ENCODE measurements at places on chromosomes 7 and 10.

DNA sequence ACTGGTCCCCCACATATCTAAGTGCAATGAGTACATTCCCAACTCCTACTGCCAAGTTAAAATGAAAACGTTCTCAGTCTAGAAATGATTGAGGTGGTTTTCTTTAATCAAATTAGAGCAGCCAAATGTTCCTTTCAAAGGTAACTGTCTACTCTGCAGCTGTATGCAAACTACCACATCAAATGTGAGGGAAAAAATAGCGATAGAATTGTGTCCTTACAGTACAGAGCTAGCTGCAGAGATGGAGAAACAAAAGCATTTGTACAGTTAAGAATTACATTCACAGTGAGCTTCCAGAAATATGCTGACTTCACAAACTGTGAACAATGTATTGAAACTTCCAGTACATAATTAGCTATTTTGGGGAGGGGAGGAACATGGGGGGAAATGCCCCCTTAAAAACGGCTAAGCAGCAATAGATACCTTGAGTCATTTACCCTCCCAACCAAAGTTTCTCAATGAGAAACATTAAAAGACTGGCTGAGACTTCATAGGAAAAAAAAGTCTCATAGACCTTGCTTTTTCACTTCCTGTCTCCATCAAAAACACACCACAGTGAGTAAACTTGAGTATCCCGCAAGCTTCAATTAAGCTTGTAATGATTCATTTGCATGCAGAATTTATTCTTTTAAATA lies 22.9 kb downstream of the CDK6 start:
- DNase-seq = no peak

GRCh38 chr10:110867807-110868465 lies 3.8 kb upstream of the PDCD4 start:
- no peak for DNase-seq

GRCh38 chr10:115745943-115746342 lies 527.1 kb downstream of the GFRA1 start:
- no peak for DNase-seq

- DNase-seq = no peak
Measured at GRCh38 chr10:102405108-102405571, 9.6 kb downstream of the NFKB2 start.

DNA sequence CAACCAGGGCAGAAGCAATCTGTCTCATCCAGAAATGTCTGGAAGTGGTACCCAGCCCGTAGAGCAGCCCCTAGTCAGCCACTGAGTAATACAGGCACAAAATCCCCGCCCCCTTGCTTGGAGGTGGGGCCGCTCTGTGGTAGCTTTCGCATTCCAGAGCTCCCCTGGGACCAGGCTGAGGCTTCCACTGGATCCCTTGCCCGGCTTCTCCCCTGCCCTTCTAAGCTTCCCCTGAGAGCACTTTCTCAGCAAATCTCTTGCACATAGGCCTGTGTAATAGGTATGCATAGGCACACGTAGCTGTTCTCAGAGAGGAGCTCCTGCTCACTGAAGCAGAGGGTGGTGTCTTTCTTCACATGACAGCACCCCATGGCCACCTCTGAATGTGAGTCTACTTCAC lies 144.2 kb downstream of the BMS1 start:
- peak; percentile 13 for DNase-seq

GRCh38 chr7:95916573-95917297 lies 144.4 kb downstream of the DYNC1I1 start:
- DNase-seq = peak; percentile 68

DNA sequence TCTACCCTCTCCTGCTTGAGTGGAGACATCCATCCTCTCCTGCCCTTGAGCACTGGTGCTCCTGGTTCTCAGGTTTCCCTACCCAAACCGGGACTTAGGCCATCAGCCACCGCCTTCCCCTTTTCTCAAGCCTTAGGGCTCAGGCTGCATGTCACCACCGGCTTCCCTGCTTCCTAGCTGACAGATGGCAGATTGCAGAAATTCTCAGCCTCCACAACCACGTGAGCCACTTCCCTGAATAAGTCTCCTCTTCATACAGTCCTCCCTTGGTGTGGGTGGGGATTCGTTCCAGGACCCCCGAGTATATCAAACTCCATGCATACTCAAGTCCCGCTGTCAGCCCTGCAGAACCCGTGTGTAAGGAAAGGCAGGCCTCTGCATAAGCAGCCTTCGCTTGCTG lies 203.5 kb upstream of the ZNF32 start:
- no peak for DNase-seq

DNA sequence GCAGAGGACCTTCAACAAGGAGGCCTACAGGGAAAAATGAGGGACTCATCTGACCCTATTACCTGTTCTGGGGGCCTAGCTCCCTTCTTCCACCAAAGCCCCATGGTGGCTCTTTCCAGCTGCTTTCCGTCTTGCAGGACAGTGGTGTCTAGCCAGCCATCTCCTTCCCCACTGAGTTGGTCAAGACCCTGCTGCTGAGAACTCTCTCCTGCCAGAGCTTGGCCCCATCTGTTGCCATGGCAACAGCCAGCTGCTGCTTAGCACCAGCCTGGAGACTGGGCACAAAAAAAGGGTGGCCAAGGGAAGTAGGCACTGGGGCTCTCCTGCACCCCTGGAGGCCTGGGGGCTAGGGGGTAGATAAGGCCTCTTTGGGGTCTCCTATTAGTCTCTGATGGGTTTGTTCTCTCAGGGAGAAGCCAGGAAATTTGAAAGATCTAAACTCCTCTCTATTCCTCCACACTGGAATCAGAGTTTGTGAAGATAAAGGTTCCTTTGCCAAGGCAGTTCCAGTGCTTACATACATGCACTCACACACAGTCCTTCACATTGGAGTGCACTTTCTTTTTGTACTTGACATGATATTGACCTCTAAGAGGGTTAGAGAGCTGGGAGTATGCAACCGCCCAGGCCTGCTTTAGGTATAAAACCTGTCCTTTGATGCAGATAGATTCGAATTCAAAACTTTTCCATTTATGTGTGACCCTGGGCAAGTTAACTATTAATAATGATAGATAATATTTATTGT lies 15.8 kb downstream of the TSPAN33 start:
- no peak for DNase-seq

DNA sequence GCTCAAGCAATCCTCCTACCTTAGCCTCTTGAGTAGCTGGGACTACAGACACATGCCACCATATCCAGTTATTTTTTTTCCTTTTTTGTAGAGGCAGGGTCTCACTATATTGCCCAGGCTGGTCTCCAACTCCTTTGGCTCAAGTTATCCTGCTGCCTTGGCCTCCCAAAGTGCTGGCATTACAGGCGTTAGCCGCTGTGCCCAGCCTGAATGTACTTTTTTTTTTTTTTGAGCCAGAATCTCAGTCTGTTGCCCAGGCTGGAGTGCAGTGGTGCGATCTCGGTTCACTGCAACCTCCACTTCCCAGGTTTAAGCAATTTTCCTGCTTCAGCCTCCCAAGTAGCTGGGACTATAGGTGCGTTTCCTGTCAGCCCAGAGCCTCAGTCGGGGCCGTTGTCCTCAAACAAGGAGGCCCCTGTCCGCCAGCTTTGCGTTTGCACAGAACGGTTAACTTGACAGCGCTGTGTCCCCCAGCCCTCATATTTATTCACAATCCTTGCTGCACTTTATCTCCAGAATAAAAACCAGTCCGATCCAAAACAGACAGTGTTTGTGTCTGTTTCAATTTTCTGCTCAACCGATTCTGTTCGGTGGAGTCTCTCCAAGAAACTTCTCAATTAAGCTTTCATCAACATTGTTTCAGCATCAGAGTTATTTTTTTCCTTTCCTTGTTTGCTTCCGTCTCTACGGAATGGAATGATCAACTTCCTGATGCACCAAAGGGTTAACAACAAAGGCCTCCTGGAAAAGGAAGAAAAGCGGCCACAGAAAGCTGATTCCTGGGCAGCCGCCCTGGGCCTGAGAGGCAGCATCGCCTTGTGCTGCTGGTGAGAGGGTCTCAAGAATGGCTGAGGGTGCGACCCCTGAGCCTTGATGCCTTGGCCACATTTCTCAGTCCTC lies 64.5 kb downstream of the PDIA4 start:
- peak; percentile 40 for DNase-seq

DNA sequence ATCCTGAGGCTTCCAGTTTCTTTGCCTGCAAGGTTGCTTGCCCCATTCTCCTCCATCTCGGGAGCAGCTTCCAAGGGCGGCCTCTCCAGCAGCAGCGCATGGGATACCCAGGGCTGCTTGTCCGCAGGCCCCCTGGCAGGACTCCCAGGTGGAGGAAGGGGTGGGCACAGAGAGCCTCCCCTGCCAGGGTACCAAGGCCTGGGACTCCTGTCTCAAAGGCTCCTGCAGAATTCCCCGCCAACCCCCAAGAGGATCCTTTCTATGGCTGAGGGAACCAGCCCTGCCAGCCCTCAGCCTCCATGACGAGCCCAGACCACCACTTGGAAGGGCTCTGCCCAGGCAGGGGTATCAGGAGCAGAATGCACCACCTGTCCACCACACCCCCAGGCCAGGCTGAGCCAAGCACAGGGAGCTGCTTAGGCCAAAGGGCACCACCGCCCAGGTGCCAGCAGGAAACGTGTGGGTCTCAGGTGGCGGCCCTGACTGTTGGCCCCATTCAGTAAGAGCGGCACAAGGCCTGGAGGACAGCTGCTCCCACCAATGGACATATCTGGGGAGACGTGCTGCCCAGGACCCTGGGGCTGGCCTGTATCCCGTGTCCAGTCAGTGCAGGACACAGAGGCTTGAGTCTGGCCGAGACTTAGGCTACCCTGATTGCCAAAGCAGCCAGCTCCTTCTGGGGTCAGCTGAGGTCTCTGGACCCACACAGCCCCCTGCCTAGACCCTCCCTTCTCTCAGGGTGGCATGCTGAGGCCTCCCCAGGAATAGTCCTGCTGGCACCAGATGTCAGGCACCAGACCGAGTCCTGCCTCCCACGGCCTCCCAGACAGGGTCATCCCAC lies 33.8 kb upstream of the INPP5A start:
- no peak for DNase-seq

DNA sequence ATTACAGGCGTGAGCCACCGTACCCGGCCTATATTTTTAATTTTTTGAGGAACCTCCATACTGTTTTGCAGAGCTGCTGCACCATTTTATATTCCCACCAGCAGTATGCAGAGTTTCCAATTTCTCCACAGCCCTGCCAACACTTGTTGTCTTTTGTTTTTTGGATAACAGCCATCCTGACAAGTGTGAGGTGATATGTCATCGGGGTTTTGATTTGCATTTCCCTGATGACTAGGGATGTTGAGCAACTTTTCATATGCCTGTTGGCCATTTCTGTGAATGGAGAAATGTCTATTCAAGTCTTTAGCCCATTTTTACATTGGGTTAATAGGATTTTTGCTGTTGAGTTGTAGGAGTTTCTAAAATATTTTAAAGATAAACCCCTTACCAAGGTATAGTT lies 22.2 kb downstream of the ENTPD7 start:
- peak; percentile 88 for DNase-seq

- DNase-seq = no peak
Measured at GRCh38 chr7:121157885-121158590, 169.5 kb downstream of the CPED1 start.

DNA sequence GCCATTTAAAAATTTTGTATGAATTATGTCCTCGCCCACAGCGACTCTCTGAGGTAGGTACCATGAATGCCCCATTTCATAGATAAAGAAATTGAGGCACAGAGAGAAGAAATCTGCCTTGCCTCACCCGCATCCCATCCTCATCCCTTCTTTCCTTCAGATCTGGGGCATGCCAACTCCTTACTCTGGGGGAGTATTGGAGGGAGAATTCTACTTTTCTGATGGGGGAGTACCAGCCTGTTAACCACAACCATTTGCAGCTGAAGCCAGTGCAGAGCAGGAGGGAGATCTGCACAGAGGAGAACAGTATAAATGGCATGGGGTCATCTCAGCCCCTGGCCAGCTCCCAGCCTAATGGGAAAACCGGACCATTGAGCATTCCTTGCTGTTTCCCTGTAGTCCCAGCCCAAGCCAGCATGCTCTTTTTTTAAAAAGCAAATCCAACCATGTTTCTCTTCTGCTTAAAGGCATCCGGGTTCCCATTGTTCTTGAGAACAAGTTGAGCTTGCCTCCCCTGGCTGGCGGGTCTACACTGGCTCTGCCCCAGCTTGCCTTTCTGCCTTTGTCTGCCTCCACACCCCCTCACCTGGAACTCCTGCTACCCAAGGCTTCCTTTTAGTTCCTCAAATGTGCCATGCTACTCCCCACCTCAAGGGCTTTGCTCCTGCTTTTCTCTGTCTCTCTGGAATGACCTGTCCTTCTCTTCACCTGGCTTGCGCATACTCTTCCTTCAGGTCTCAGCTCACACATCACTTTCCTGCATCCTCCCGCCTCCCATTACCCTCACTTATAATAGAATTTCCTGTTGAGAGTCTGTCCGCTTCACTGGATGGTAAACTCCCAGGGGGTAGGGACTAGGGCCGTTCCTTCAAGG lies 8.8 kb upstream of the ZNF503 start:
- DNase-seq = no peak

GRCh38 chr10:131155876-131156230 lies 155.7 kb downstream of the TCERG1L start:
- no peak for DNase-seq

DNA sequence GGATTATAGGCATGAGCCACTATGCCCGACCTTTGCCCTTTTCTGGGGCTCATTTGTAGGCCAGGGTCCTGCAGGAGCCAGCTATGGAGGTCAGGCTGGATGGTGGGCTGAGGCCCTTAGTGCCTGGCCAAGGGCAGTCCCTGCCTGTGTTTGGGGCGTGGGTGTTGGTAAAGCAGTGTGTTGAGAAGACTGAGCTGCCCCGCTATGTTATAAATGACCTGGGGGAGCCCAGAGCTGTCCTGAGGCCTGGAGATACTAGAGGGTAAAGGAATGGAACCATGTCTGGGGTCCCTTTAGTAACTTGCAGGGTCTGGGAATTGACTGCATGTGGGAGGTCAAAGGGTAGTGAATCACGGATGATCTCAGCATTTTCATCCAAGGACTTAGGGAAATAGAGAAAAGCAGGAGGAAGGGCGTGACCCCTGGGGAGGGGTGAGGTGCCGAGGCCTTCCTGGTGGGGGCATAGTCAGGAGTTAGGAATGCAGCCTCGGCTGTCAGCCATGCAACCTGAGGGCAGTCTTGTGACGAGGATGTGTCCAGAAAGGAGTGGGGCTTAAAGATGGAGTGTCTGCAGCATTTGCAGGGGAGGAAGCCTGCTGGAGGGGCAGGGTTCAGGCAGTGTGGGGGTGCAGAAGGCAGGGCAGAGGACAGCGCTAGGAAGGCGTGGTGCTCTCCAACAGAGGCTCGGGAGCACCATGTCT lies 31.5 kb downstream of the TMEM248 start:
- DNase-seq = peak; percentile 96

- DNase-seq = no peak
Measured at GRCh38 chr7:42686594-42687156, 225.2 kb downstream of the C7orf25 start.

DNA sequence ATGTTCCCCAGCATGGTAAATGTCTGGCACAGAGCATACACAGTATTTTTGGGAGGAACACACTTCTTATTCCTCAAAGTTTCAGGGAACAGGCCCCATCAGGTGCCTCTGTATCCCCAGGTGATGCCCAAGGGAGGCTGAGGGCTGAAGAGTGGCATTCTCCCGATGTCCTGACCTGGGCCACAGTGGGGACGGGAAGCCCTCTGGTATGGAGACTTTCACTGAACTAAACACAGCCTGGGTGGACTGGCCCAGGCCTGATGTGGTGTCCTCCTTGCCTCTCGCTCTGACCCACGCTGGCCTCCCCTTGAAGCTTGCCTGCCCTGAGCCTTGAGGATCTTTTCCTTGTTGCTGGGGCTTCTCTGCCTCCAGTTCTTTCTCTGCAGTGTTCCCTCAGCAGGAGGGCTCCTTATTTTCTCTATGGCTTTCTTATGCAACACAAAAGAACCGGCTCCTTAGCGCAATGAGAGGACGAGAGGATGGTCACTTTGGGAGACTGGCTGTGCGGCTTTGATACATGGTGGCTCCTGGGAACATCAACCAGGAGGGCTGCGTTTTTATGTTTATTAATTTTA lies 157.5 kb upstream of the TNS3 start:
- no peak for DNase-seq

GRCh38 chr10:77332256-77332655 lies 305.4 kb downstream of the KCNMA1 start:
- no peak for DNase-seq
